Suprapubic skin (tissue), 4 donors: ENCODE measurements at places on chromosomes 1 and 21.
A peak's percentile ranks its signal among the peaks of the same experiment; 100 is the strongest.

GRCh38 chr21:28723646-28724045 is 269.0 kb downstream of the LTN1 start:
- H3K36me3 ChIP-seq: no peaks in the 10 kb centered on the region
- no peak for DNase-seq
- peaks cover 10% of the 10 kb centered on the region for H3K4me1 ChIP-seq

- no peak overlapping the region for H3K4me3 ChIP-seq
- DNase-seq: no peak
- H3K36me3 ChIP-seq: no peaks in the 10 kb centered on the region
- peaks cover 27% of the 10 kb centered on the region for H3K4me1 ChIP-seq
- H3K27me3 ChIP-seq: no peaks in the 10 kb centered on the region
Measured at GRCh38 chr1:67802565-67802964, 30.7 kb downstream of the GNG12 start.

GRCh38 chr1:184072376-184072775 is 20.8 kb downstream of the TSEN15 start:
- no peaks in the 10 kb centered on the region for H3K36me3 ChIP-seq
- no peak for DNase-seq
- peaks cover 12% of the 10 kb centered on the region for H3K4me1 ChIP-seq
- H3K27me3 ChIP-seq: no peaks in the 10 kb centered on the region
- no peak overlapping the region for H3K27ac ChIP-seq
- no peak overlapping the region for H3K4me3 ChIP-seq

- no peaks in the 10 kb centered on the region for H3K27me3 ChIP-seq
- H3K36me3 ChIP-seq: peaks cover 14% of the 10 kb centered on the region
- DNase-seq: no peak
Measured at GRCh38 chr1:160363951-160364735, 2.7 kb upstream of the NHLH1 start.

DNA sequence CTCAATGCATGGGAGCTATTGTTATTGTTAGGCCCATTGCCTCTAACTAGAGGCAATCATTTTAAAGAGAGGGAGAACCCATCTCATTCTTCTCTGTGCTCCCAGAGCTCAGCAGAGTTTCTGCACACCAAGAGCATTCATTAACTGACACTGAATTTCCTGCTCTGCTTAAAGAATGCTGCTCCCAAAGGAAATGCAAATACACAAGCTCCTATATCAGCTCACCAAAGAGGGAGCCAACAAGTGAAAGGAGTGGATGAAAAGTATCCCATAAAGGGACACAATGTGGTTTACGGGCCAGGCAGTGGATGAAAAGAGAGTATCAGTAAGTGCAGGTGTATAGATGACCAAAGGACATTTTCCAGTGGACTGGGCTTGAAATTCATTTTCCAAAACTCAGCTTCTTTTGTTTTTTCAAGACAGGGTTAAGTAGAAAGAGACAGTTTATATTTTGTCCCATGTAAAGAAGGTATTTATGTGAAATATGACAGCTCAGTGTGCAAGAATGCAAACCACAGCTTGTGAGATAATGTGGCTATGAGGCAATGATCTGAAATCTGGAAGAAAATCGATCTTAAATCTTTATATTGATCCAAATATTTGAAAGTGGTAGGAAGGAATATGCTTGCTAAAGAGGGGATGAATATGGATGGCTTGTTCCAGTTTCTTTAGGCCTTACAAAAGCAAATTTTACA is 207.7 kb upstream of the CAMK1G start:
- peak overlapping the region; percentile 17 for H3K4me3 ChIP-seq
- DNase-seq: no peak
- H3K27me3 ChIP-seq: no peaks in the 10 kb centered on the region
- peak overlapping the region; percentile 16 for H3K27ac ChIP-seq

GRCh38 chr21:42319851-42320572 is 4.8 kb upstream of the TFF3 start:
- H3K36me3 ChIP-seq: no peaks in the 10 kb centered on the region
- no peak overlapping the region for H3K27ac ChIP-seq
- H3K27me3 ChIP-seq: peaks cover 5% of the 10 kb centered on the region
- H3K4me3 ChIP-seq: no peak overlapping the region
- DNase-seq: no peak

GRCh38 chr1:197096137-197096536 is 29.1 kb upstream of the F13B start:
- no peak overlapping the region for H3K27ac ChIP-seq
- H3K36me3 ChIP-seq: no peaks in the 10 kb centered on the region
- H3K4me1 ChIP-seq: no peaks in the 10 kb centered on the region
- H3K4me3 ChIP-seq: no peak overlapping the region

- H3K4me3 ChIP-seq: no peak overlapping the region
- H3K27me3 ChIP-seq: peaks cover 15% of the 10 kb centered on the region
- H3K36me3 ChIP-seq: no peaks in the 10 kb centered on the region
- H3K4me1 ChIP-seq: peaks cover 6% of the 10 kb centered on the region
- no peak for DNase-seq
- no peak overlapping the region for H3K27ac ChIP-seq
Measured at GRCh38 chr1:224873434-224874369, 55.8 kb upstream of the DNAH14 start.

DNA sequence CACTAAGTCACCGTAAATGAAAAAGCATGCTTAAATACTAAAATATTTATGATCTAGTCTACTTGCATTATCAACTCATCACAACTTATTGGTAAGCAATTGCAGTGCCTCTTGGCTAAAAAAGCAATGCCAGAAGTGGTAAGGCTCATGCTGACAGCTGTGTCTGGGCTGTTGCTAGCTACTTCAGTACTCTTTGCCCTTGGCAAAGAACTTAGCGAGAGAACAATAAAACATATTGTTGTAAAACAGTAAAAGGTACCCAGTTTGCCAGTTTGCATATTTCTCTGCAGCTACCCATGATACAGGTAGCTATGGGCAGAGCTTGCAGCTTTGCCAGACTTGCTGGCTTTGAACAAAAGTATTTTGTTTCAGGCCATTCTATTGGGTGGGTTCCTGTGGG is 73.1 kb downstream of the ATP6V1G3 start:
- no peak for DNase-seq
- H3K4me3 ChIP-seq: no peak overlapping the region
- no peak overlapping the region for H3K27ac ChIP-seq
- no peaks in the 10 kb centered on the region for H3K4me1 ChIP-seq

DNA sequence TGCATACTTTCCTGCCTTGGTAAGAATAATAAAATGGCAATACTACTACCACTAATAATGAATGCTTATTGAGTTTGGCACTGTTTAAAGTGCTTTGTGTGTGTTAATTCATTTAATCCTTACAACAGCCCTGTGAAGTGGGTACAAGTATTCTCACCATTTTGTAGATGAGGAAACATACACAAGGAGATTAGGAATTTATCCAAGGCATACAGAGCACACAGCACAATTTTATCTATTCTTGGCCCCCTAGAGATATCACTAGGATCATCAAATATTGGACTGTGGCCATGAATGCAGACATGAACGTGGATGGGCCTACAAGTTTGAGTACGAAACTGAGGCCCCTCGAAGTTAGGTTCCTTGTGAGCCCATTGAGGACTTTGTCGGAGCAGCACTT is 39.5 kb downstream of the TENT5C start:
- H3K36me3 ChIP-seq: no peaks in the 10 kb centered on the region
- peaks cover 3% of the 10 kb centered on the region for H3K4me1 ChIP-seq
- H3K27me3 ChIP-seq: no peaks in the 10 kb centered on the region
- H3K4me3 ChIP-seq: no peak overlapping the region

GRCh38 chr1:175422156-175422555 is 229.6 kb upstream of the KIAA0040 start:
- no peak overlapping the region for H3K27ac ChIP-seq
- peaks cover 5% of the 10 kb centered on the region for H3K4me1 ChIP-seq
- no peak for DNase-seq
- peaks cover 6% of the 10 kb centered on the region for H3K27me3 ChIP-seq

DNA sequence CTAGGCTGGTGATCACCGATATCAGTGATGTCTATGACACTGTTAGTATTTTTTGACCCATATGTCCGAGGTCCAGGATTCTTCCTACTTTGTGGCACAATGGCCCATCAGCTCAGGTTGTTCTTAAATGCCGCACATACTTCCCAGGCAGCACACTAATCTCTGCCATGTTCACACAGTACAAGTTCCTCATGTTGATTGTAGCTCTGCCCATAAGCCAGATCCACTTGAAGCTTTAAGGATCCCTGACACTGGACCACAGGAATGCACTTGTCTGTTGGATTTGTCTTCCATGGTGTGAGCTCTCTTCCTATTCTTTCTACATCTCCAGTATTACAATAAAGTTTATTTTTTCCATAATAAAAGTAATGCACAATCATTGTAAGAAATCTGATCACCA is 69.5 kb downstream of the DDX20 start:
- H3K4me1 ChIP-seq: no peaks in the 10 kb centered on the region
- DNase-seq: no peak
- no peaks in the 10 kb centered on the region for H3K27me3 ChIP-seq
- no peaks in the 10 kb centered on the region for H3K36me3 ChIP-seq
- no peak overlapping the region for H3K27ac ChIP-seq

- H3K27me3 ChIP-seq: no peaks in the 10 kb centered on the region
- no peak for DNase-seq
- no peak overlapping the region for H3K27ac ChIP-seq
- H3K4me1 ChIP-seq: no peaks in the 10 kb centered on the region
- H3K4me3 ChIP-seq: no peak overlapping the region
- no peaks in the 10 kb centered on the region for H3K36me3 ChIP-seq
Measured at GRCh38 chr1:166699613-166700012, 139.7 kb upstream of the POGK start.

- H3K36me3 ChIP-seq: no peaks in the 10 kb centered on the region
- H3K4me1 ChIP-seq: no peaks in the 10 kb centered on the region
- H3K27ac ChIP-seq: no peak overlapping the region
- DNase-seq: no peak
- H3K4me3 ChIP-seq: no peak overlapping the region
- no peaks in the 10 kb centered on the region for H3K27me3 ChIP-seq
Measured at GRCh38 chr1:91428182-91428798, 23.7 kb upstream of the HFM1 start.

- H3K36me3 ChIP-seq: no peaks in the 10 kb centered on the region
- H3K4me1 ChIP-seq: peaks cover 30% of the 10 kb centered on the region
- no peak overlapping the region for H3K27ac ChIP-seq
- no peak for DNase-seq
- no peak overlapping the region for H3K4me3 ChIP-seq
Measured at GRCh38 chr1:224739997-224740684, 124.0 kb downstream of the CNIH3 start.

DNA sequence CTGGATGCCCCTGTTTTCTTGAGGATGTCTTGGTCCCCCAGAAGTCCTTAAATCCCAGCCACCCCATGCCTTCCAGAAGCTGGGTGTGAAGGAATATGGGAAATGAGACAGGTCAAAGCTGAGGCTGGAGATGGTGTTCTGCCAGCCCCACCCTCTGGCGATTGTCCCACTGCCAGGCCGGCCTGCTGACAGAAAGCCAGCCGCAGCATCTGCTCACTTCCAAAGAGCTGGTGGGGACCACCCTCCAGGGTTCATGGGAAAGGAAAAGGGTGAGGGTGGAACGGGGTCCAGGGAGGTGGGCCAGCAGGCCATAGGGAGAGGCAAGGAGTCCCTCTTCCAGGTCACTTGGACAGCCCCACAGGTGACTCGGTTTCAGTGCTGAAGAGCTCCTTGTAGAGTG is 1.9 kb upstream of the LINGO4 start:
- DNase-seq: no peak
- no peak overlapping the region for H3K4me3 ChIP-seq
- H3K27ac ChIP-seq: no peak overlapping the region
- H3K4me1 ChIP-seq: peaks cover 4% of the 10 kb centered on the region
- no peaks in the 10 kb centered on the region for H3K36me3 ChIP-seq
